ENCODE measurements at places on chromosomes 2 and 18.

DNA sequence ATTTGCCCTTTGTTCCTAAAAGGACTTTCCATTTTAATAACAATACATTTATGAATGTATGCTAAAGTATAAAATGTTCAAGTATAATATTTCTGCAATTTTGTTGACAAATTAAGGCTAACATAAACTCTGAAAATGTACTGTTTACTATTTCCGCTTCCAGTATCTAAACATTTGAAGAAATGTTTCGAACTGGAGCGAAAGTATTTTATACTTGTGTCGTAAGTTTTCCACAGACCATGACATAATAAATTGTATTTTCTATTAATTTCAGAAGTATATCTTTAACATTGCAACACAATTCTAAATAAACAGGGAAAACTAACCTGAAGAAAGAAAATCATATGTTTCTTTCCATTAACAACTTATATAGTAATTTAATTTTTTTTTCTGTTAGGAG lies 146.3 kb downstream of the CALCRL start:
- DNase-seq: no peak

DNA sequence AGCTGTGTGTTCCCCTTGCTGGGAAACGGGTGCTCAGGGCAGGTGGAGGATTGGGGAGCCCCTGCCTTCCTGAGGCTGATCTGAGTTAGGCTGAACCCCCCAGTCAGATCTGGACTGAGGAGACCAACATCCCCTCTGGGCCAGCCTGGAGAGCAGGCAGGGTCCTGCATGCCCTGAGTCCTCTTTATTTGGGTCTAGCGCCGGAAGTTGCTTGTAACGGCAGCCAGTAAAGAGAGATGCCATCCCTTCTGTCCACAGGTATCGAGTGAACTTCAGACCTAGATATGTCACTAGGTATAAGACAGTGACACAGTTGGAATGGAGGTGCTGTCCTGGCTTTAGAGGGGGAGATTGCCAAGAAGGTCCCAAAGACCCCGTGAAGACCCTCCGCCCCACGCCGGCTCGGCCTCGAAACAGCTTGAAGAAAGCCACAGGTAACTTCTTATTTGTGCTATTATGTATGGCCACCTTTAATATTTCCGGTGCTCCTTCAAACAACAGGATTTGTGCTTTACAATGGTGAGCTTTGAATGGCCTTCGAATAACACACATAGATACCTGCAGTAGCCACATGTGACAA lies 38.0 kb downstream of the EMILIN2 start:
- DNase-seq: no peak

GRCh38 chr2:65922030-65922429 lies 489.6 kb upstream of the SPRED2 start:
- no peak for DNase-seq

DNA sequence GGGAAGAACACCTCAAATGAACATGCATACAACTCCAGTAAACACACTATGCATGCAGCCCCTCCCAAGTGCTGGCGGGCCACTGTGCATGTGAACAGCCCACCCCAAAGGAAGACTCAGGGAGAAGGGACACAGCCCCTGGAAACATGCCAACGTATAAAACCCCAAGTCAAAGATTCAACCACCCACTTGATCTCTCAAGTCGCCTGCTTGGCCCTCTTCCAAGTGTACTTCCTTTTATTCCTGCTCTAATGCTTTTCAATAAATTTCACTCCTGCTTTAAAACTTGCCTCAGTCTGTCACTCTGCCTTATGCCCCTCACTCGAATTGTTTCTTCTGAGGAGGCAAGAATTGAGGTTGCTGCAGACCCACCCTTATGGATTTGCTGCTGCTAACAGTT lies 139.1 kb downstream of the C1D start:
- DNase-seq: no peak

DNA sequence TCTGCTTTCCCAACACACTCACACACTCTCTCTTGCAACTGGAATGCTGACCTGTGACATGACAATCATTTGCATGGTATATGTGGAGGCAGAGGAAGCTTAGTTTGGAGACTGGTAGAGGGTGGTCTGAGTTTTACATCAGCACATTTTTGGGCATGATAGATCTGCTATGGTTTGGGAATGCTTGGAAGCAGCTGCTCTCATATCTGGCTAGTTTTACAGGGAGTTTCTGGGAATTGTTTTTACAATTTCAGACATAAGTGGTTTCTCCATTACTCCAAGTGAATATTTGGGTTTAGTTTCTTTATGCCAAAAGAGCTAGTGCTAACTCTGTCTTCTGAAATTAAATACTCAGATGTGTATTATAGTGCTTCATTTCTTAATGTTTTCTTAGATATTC lies 977.6 kb downstream of the SUCLG1 start:
- no peak for DNase-seq

- DNase-seq: no peak
Measured at GRCh38 chr18:77341527-77342325, 92.1 kb downstream of the GALR1 start.

- DNase-seq: no peak
Measured at GRCh38 chr2:82993609-82994008, 1465.5 kb downstream of the SUCLG1 start.

- DNase-seq: no peak
Measured at GRCh38 chr2:3154146-3154545, 223.5 kb downstream of the EIPR1 start.

DNA sequence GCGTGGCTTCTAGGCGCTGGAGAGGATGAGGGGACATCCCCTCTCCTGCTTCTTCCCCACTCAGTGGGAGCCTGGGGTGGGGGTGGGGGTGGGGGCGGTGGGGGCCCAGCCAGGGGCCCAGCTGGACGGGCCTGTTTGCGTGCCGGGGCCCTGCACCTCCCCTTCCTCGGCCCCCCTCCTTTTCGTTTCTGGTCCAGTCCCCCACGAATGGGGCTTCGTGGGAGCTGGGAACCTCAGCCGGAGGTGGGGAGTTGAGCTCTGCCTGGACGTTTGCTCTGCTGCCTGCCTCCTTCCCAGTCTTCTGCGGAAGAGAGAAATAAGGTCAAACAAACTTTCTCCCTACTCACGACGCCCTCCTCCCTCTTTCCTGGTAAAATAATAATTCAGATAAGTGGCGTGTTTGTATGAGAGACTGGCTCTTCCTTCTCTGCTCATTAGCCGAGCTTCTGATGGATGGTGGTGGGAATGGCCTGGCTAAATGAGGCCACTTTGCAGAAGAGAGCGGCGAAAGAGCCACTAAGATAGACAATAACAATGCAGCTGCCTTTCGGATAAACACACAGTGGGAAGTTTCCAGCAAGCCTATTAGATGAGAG lies 782 bp downstream of the MTA3 start:
- no peak for DNase-seq

GRCh38 chr18:77784759-77785379 lies 535.2 kb downstream of the GALR1 start:
- no peak for DNase-seq

GRCh38 chr2:10521356-10522169 lies 73.4 kb upstream of the ODC1 start:
- no peak for DNase-seq

GRCh38 chr18:11467611-11468010 lies 141.8 kb upstream of the SLC35G4 start:
- no peak for DNase-seq

DNA sequence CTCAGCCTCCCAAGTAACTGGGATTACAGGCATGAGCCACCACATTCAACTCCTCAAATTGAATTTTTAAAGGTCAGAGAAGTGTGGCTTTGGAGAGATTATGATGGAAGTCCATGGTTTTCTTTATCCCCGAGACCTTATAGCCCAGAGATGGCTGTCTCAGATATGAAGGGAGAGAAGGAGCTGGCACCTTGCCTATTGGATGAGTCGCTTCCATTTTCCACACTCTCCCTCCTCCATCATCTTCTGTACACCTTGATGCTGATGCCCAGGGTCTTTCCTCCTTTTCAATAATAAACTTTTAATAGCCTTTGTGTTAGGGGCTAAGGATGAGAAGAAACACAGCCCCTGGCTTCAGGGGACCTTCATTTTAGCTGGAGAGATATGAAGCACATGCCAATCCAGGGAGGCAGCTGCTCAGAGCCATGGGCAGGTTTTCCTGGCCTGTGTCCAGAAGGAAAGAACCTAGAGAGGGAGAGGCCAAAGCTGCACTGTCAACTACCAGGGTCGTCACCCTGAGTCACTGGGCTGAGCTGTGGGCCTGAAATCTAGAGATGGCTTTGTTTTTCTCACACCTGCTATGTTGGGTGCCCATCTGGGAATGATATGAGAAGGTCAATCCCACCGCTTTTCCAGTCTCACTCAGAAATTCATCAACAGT lies 146.0 kb upstream of the SERTAD2 start:
- no peak for DNase-seq

GRCh38 chr18:67282796-67283195 lies 233.7 kb downstream of the DSEL start:
- no peak for DNase-seq

DNA sequence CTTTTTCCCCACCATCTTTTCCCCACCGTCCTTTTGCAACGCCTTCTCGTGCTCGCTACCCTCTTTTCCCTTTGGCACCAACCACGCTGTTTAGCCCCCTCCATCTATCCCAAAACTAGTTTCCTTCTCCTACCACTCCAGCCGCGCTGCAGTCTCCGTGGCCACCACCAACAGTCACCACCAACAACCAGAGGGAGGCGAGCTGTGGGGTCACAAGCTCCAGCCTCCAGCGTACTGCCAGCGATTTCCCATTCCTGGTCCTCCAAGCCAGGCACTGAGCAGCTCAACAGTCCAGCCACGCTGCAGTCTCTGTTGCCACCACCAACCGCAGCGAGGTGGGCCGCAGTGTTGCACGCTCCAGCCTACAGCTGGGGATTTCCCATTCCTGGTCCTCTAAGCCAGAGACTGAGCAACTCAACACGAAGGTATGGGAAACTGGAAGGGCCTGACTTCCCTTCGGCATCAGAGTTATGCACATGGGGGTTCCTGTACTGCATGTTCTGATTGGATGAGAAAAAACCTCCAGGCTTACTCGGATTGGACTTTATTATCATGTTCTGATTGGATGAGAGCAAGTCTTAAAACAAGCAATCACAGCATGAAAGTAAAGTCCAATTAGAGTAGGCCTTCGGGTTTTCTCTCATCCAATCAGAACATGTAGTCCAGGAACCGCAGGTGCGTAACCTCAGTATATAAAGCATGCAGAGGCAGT lies 42.3 kb upstream of the IMP4 start:
- no peak for DNase-seq

GRCh38 chr2:147913701-147914480 lies 69.1 kb downstream of the ACVR2A start:
- no peak for DNase-seq

DNA sequence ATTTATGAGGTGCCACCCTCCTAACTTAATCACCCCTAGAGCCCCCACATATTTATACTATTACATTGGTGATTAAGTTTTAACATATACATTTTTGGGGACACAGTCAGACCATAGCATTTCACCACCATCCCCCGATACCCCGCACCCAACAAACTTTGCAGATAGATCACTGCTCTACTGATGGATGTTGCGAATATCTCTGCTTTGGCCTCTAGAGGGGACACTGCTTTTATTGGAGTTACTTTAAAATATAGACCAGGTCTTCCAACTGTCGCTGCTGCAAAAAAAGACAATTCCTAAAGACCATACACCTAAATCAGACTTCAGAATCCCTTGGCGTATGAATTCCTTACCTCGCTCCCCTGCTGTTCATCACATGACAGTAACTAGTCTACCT lies 115.8 kb upstream of the FSHR start:
- DNase-seq: no peak

DNA sequence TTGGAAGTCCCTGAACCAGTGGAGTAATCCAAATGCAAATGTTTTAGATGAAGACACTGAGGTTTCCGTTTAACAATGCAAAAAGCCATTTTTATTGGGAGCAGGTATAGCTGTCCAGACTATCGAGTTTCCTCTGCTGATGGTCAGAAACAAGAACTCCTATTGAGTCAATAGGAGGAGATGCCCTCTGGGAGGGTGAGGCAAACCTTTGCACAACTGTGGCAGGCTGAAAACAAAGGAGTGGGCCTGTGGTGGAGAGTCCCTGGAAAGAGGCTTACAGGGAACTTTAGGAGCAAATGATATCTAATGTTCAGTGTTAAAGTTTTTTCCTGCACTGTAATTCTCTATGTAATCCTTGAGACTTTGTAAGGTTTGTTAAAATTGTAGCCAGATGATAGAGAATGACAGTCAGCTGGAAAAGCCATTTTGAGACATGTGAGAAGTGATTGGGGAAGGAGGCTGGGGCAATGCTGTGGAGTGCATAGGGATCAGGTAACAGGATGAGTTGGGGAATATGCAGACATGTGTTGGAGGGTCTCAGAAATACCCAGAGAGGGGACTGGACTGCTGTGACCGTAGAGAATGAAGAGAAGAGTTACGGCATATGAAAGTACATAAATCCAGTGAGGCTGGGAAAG lies 15.1 kb upstream of the EML4 start:
- DNase-seq: no peak

DNA sequence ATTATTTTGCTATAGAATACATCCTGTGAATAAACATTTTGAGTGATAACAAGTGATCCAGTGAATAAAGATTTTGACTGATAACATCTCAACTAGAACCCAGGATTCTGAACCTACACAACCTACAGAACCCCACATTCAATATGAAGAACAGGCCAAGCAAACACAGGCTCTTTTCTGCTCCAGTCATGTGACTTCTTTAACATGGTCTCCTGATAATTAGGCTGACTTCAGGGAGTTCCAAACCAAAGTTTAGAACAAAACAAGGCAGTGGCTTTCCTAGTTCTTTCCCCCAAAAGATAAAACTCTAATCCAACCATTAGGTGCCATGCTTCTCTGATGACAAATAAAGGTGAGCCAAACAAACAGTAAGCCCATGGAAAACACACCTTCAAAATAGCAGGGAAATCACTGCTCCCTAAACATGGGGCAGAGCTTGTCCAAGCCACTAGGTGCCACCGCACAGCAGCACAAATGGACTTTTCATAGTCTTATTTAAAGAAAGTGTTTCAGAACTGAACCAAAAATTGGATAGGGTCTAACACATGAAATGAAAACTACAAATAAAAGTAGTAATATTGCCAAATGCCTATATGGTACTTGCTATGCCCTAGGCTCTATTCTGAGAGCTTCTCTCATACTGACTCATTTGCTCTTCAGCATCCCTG lies 95.3 kb downstream of the EVA1A start:
- no peak for DNase-seq

DNA sequence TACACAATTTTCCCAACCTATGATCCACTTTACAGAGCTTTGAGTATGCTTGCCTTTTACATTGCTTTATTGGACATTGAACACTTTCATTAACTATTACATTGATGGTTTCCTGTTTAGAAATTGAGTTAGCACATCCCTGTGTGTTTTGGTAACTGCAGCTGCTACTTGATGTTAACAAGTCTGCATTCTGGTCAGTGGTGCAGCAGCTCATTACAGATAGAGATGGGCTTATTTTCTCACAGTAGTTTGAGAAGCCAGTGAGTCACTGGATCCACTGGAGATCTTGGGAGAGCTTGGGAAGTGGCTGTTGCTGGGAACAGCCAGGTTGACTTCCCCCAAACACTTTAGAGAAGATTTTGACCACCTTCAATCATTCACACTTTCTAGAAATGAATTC lies 150.5 kb downstream of the ARHGAP15 start:
- no peak for DNase-seq

GRCh38 chr2:48849770-48850169 lies 94.2 kb upstream of the LHCGR start:
- DNase-seq: no peak
